Pancreas (tissue), 10 donors: ENCODE measurements at places on chromosomes 11 and 22. TPM values are rescaled to one million over a fixed set of nuclear protein-coding genes. Genes with fewer than 3 reads are reported as not detected.
A peak's percentile ranks its signal among the peaks of the same experiment; 100 is the strongest.

The CASP12 gene
- total RNA-seq = 0.23 TPM

- DNase-seq = no peak
Measured at GRCh38 chr11:122647736-122648275, 7.7 kb upstream of the UBASH3B start.

DNA sequence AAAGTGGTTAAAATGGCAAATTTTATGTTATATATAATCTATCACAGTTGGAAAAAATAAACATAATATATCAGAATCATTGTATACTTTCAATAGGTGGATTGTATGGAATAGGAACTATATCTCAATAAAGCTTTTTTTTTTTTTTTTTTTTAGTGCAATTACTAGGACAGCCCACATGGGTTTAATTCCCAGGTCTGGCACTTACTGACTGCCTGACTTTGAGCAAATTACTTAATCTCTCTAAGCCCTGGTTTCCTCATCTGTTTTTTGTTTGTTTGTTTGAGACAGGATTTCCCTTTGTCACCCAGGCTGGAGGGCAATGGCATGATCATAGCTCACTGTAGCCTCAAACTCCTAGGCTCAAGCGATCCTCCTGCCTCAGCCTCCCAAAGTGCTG is 26.1 kb upstream of the BAIAP2L2 start:
- DNase-seq = no peak

GRCh38 chr11:83374311-83374710 is 88.1 kb upstream of the CCDC90B start:
- no peak for DNase-seq

GRCh38 chr22:48844056-48844675 is 983.5 kb downstream of the BRD1 start:
- no peak for DNase-seq

DNA sequence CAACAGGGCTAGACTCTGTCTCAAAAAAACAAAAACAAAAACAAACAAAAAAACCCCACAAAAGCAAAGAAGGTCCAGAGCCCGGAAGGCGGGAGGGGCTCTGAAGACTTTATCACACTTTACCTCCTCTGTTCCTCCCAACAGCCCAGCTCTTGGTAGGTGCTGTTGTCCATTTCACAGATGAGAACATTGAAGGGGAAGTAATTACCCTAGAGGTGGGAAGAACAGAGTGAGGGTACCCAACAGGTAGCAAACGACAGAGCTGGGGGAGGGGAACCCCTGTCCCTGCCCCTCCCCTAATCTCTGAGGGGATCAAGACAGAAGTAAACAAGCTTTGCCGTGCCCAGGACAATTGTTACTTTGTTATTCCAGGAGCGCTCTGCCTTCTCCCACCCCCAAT is 1.0 kb upstream of the BIK start:
- DNase-seq = no peak

The SMIM35 gene
- total RNA-seq = not detected

GRCh38 chr11:76918941-76919386 is 58.2 kb downstream of the ACER3 start:
- no peak for DNase-seq

The GPR83 gene
- total RNA-seq = not detected

GRCh38 chr11:126808296-126808695 is 192.3 kb downstream of the KIRREL3 start:
- DNase-seq = no peak

DNA sequence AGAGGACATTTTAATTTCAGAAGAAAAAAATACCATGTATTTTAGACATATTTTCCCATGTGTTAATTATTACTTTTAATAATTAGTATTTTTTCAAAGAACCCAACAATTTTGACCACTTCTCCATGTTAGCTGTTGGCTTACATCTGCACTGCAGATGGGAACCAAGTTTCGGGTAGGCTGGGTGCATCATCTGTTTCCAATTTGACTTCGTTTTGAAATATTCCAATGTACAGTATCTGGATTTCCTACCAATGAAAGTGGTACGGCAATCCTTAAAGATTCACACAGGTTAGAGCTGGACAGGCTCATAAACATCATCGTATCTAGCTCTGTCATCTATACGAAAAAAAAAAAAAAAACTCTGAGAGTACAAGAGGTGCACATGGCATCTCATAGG is 670.2 kb downstream of the OPCML start:
- no peak for DNase-seq

The GRM5 gene
- total RNA-seq = not detected

The CRYBA4 gene
- not detected for total RNA-seq

The MAML2 gene
- 3.1 TPM for total RNA-seq

GRCh38 chr11:13535819-13536218 is 40.0 kb upstream of the PTH start:
- DNase-seq = no peak

DNA sequence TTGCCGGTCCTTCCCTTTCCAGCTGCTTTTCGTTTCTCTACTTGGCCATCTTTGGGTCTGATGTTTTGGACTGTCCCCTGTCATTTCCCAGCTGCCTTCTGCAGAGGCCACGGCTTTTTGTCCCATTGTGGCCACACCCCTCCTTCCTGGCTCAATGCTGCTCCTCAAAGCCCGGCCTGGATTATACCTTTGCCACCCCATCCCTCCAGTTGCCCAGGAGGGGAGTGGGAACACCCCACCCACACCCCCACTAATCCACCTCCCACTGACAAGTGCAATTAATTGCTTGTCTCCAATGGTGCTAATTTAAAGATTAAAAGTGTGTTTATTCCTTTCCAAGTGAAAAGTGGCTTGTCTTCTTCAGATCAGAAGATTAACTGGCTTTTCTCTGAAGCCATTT is 34.2 kb upstream of the CSNK2A3 start:
- no peak for DNase-seq

DNA sequence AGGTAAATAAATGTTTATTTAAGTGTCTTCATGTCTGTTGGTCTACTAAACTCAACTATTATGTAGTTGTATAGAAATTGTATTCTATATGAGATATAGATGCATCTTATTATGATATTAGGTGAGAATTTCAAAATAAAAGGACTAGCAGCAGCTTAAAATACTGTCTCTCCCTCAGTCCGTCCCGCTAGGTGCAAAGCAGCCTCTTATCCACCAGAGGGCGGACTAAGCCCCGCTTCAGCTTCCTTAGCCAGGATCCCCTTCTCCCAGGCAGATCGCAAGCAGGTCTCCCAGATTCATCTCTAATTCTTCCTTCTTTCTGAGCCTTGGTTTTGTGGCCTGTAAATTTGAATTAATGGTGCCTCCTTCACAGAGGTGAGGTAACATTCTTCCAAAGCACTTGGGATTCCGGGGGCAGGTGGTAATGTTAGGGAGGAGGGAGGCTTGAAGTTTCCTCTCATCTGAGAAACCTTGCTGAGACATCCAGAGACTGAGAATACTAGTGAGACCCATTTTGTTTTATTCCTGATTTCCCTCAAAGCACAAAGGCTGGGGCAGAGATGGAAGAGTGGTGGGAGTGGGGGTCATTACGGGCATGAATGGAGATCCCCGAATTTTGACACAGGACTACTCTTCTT is 13.5 kb upstream of the INSC start:
- DNase-seq = peak; percentile 82

DNA sequence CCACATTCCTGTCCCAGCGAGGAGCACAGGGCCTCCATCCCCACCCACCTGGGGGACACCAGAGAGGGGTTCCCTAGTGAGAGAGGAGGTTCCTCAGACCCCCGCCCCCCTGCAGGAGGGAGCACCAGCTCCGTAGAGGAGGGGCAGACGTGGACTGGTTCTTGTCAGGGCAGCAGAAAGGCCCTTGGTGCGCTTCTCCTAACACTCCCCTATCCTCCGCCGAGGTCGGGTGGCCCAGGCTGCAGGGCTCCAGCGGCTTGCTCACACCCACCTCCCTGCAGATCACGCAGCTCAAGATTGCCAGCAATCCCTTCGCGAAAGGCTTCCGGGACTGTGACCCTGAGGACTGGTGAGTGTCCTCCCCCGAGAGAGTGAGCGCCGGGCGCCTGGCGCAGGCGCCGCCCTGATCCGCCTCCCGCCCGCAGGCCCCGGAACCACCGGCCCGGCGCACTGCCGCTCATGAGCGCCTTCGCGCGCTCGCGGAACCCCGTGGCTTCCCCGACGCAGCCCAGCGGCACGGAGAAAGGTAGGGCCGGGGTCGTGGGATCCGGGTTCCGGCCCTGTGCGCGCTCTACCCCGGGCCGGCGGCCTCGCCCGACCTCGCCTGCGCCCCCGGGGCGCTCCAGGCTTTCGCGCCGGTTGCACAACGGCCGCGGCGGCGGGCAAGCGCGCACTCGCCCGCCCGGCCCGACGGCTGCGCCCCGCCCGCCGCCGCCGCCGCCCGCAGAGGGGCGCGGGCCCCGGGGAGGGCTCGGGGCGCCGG is 5.1 kb downstream of the TBX1 start:
- DNase-seq = no peak

DNA sequence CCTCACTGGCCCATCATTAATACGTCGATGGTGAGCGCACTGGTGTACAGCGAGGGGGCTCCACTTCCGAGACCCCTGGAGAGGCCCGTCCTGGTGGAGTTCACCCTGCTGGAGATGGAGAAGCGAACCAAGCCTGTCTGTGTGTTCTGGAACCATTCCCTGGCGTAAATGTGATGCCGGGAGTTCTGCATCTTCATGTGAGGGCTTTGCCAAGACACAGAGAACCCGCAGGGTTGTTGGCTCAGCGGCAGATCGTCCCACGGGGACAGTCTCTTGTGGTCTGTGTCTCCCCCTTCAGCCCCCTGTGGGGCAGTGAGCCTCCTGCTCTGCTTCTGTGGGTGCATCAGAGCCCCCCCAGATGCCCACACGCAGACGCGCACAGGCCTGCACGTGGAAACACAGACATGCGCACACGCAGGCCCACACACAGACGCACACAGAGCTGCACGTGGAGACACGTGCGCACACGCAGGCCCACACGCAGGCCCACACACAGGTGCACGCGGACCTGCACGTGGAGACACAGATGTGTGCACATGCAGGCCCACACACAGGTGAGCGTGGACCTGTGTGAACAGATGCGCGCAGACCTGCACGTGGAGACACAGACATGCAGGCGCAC is 55.8 kb upstream of the PRODH start:
- no peak for DNase-seq
